NCI-H1436 (cell line): ENCODE measurements at places on chromosomes 3 and 15.

DNA sequence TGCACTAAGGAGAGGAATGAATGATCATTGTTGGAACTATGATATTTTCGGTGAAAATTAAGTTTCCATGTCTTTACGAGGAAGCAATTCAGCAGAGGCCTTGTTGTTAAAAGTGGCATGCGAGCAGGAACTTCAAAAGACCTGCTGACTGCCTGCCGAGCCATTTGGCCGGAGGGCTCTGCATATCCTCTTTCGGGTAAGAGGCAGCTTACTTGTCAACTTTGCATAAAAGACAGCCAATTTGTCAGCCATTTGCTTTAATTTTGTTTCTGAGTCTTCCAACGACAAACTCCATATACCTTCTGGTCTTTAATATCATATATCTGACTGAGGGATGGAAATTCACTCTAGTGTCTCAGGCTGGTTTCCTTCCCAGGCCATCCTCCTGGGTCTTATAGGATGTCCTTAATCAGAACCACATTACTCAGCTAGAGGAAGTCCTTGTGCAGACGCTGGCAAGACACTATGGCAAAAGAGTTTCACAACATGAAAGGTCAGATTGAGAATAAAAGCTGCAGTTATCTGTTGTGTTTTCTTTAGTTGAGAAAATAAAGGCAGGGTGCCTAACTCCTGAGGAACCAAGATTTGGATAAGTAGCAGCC is 128.7 kb upstream of the WNT5A start:
- DNase-seq, result no peak

DNA sequence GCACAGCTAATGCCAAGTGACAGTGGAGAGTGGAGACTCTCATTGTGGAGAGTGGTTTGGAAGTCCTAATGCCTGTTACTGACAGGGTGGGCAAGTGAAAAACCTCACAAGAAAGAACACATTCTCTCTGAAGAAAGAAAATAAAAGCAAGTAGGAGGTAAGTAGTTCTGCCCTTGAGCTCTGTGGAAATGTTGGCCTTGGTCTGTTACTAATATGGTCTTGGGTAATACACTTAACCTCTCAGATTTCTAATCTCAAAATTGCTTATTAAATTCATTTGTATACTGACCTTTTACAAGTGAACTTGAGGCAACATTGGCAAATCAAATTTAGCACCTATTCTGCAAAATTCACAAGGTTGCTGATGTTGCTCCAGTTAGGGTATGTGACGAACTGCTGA is 291.6 kb upstream of the CBLB start:
- no peak for DNase-seq

DNA sequence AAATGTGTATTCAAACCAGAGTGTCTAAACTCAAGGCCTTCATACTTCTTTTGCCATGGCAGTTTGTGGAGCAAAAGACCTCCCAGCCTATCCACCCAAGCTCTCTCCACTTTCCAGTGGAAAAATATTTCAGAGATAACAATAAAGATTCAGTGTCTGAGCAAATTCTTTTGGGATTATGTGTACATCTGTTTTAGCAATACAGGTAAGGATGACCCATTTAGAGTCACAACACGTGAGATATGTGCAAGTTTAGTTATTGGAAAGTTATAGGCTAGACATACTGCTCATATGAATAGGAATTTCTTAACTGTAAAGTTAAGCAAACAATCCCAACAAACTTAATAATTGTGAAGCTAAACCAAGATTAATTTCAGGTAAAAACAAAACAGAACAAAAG is 174.5 kb upstream of the LRIG1 start:
- no peak for DNase-seq

DNA sequence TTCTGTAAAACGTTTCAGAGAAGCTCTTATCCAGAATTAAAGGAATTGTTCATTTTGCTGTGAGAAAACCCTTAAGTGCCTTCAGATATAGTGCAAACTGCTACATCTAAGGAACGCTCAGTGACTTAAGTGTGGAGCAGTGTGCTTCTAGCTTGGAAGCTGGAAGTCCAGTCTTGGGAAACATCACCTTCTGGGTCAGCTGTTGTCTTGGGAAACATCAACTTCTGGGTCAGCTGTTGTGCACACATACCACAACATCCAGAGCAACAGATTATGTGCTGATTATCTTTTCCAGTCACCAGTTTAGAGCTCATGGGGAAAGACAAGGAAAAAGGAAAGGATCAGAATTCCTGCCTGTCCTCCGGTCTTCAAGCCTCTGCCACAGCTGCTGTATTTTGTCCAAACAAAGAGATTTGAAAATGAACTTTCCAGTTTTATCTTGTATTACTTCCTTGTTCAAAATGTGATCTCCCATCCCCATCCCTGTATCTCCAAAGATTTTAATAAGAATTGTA is 713.6 kb downstream of the NSUN3 start:
- no peak for DNase-seq

- DNase-seq, result peak; percentile 61
Observed at GRCh38 chr3:127747751-127748521, 74.4 kb downstream of the MGLL start.

- no peak for DNase-seq
Observed at GRCh38 chr3:89867286-89867685, 759.9 kb downstream of the EPHA3 start.

GRCh38 chr15:98580572-98580971 is 67.8 kb upstream of the IGF1R start:
- DNase-seq, result no peak

- no peak for DNase-seq
Observed at GRCh38 chr3:12998648-12999047, 74.6 kb downstream of the IQSEC1 start.

DNA sequence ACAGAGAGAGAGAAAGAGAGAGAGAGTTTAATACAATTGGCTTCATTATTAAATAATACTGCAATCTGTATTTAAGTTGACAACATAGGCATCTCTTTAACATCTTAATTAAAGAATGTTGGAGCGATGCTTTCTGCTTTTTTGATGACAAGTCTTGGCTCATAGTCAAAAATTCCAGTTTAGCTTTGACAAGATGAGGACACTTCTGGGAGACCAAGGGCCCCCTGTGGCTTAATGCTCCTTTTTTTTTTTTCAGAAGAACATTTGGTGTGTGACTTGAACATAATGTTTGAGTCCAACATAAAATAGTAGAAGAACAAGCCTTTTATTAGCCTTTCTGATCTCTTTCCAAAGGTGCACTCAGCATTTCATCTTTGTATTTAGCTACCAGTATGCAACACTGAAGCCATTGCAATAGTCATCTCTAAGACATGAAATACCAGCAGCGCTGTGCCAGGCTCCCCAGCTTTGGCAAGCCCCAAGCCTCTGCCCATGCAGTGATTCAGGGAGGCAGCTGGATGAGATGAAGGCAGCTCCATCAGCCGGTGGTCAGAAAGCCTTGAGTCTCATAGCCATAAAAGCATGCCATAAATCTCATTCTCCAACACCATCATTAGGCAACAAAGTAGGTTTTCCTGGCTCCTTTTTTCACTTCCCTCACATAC is 349.4 kb upstream of the SEMA6D start:
- DNase-seq, result no peak
